Chondrocyte (in vitro differentiated cells): ENCODE measurements at places on chromosomes 5 and 9. TPM values are rescaled to one million over a fixed set of nuclear protein-coding genes. Genes with fewer than 3 reads are reported as not detected.

GRCh38 chr9:110874963-110875674 lies 163.2 kb downstream of the LPAR1 start:
- no peak for DNase-seq

DNA sequence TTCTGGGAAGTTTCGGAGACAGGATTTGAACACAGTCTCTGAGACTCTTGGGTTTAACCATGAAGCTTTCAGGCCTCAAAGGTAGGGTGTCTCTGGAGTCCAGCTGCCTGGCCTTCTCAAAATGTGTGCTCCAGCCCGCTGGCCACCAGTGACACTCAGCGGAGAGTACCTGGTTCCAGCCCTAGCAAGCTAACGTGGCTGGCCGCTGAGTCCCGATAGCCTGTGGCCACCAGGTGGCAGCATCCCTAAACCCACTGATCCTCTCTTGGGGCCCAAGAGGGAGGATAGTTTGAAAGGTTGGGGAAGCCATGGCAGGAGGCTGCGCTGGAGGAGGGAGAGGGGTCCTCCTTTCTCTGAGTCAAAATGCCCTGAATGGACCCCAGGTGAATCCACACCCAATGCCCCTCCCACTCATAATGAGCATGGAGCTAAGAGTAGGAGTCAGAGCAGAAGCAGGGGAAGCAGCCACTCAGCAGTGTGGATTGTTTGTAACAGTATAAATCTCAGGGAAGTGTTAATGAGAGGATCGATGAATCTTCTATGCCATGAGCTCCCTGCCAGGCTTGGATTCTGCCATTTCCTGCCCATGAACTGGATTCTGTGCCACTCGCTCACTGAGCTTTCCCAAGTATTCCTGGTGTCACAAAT lies 5.4 kb upstream of the TIFAB start:
- peak; percentile 53 for DNase-seq

- DNase-seq: no peak
Measured at GRCh38 chr9:70415041-70415440, 584 bp upstream of the KLF9 start.

- no peak for DNase-seq
Measured at GRCh38 chr5:53923961-53924360, 363.5 kb downstream of the NDUFS4 start.

DNA sequence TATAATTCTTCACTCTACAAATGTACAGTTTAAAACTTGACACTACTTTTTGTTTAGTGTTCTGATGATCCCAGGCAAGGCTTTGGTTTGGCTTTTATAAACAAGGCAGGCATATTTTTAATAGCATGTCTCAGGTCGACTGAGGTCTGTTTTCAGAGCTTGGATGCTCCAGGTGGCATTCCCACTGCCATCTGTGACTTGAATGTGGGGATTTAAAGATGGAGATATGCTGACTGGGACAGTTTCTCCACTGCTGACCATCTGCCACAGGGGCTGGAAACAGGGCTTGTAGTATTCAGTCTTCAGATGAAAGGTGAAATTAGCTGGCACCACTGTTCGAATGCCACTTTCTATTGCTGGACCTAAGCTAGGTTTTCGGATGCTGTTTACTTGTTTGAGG lies 1266.2 kb upstream of the CDH18 start:
- no peak for DNase-seq

DNA sequence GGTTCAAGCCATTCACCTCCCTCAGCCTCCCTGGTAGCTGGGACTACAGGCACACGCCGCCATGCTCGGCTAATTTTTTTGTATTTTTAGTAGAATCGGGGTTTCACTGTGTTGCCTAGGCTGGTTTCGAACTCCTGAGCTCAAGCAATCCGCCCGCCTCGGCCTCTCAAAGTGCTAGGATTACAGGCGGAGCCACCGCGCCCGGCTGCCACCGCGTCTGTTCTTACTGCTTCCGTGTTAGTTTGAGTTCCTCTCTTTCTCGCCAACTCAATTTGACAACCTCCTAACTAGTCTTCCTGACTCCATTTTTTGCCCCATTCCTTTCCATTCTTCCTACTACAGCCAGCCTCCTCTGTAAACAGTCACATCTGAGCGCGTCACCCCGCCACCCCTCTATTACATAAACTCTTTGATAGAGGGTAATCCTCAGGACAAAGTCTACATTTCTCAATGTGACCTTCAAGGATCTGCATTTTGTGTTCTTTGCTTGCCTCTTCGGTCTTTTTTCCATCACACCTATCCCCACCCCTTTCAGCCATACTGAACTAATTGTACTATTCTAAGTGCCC lies 88.6 kb upstream of the IL6ST start:
- DNase-seq: no peak

DNA sequence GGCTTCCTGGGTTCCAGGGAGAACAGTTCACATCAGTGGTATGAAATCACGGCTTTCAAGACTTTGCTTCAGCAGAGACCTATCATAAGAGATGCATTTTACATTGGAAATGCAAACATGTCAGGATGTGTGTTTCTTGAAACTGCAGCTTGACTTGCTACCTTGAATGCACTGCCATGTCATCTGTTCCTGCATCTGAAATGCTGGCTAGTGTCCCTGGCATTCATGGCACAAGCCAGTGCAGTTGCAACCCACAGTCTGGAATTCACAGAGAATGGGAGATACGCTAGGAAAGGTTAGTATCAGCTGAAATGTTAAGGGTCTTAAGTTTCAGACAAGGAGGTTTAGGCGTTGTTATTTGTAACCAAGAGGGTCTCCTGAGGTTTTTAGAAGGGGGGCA lies 24.7 kb downstream of the NFIL3 start:
- no peak for DNase-seq

- DNase-seq: no peak
Measured at GRCh38 chr9:2857564-2858198, 13.8 kb upstream of the PUM3 start.

DNA sequence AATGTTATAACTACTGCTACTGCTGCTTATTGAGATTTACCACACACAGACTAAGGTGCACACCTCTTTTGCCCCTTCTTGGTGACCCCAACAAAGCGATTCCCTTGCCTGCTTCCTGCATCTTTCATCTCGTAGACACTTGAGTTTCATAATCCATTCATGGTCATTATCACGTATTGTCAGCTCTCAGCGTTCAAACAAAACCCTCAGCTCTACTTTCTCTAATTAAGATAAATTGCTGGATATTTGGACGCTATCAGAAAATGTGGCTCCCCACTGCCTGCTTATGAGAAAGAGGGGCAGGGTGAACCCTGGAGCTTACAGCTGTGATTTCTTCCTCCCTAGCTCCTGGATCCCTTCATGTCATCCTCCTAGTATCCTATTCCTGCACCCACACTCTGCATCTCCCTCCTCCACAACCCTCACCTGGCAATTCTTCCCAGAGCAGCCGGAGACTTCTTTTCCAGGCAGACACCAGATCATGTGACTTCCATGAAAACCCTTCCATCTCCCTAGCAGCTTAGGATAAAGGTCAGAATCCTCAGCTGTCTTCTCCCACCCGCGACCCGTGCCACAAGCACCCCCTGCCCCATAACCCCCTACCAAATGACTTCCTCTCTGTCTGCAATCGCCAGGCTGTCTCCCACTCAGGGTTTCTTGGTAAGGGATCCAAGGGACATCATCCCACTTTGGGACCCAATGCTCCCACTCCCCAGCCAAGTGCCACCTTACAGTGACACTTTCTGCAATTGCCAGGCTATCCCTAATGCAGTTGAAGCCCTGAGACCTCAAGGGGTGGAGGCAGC lies 146.5 kb downstream of the NSG2 start:
- DNase-seq: no peak

DNA sequence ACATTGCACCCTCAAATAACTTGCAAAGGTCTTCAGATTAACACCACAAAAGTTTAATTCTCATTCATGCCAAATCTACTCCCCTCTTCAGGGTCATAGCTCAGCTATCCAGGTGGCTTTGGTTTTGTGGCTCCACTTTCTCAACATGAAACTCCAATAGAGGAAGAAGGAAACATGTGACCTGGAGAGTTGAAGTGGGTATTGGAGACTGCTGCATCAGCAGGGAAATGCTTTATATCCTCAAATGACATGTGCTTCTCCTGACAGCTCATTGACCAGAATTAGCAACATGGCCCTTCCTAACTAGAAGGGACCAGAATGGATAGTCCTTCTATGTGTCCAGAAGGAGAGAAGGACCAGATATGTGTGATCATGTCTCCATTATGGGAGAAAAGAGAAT lies 73.6 kb downstream of the TLR4 start:
- DNase-seq: no peak

HSD17B3 gene
- total RNA-seq: not detected in 3 replicates

- no peak for DNase-seq
Measured at GRCh38 chr9:12640016-12640587, 53.1 kb upstream of the TYRP1 start.

WDR31 gene
- total RNA-seq: 1.7 to 2.4 TPM (median 1.8 TPM) in 3 replicates

- no peak for DNase-seq
Measured at GRCh38 chr5:74123929-74124328, 497.9 kb downstream of the ARHGEF28 start.

GRCh38 chr9:96489482-96489979 lies 39.6 kb downstream of the HABP4 start:
- no peak for DNase-seq

- no peak for DNase-seq
Measured at GRCh38 chr5:67061511-67061910, 135.1 kb downstream of the CD180 start.

GABRG2 gene
- not detected in 3 replicates for total RNA-seq

GRCh38 chr5:144028636-144029035 lies 141.8 kb downstream of the YIPF5 start:
- no peak for DNase-seq

- DNase-seq: no peak
Measured at GRCh38 chr9:87227456-87227855, 270.2 kb upstream of the DAPK1 start.

DNA sequence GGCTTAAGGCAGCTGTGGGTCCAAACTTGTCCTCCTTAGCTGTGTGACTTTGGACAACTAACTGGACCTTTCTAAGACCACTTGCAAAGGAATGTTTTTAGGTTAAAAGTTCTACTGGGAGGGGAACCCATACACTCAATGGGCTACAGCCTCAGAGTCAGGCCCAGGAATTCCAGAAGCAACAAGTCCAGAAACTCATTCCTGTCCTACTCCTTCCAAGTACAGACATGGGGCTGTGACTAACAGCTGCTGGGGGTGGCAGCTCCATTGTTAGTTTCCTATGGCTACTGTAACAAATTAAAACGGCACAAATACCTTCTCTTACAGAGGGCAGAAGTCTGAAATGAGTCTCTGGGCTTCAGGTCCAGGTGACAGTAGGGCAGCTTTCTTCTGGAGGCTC lies 12.4 kb upstream of the AKNA start:
- DNase-seq: no peak

GRCh38 chr5:180138214-180138975 lies 66.8 kb upstream of the RNF130 start:
- no peak for DNase-seq

MYMK gene
- not detected in 3 replicates for total RNA-seq

FBN2 gene
- total RNA-seq: 303 to 524 TPM (median 311 TPM) in 3 replicates

- DNase-seq: no peak
Measured at GRCh38 chr5:9716838-9717281, 86.7 kb upstream of the TAS2R1 start.

NIPSNAP3A gene
- 33.2 to 39.0 TPM (median 33.9 TPM) in 3 replicates for total RNA-seq

LCN6 gene
- not detected in 3 replicates for total RNA-seq

- no peak for DNase-seq
Measured at GRCh38 chr5:72558383-72558782, 51.2 kb upstream of the ZNF366 start.

DNA sequence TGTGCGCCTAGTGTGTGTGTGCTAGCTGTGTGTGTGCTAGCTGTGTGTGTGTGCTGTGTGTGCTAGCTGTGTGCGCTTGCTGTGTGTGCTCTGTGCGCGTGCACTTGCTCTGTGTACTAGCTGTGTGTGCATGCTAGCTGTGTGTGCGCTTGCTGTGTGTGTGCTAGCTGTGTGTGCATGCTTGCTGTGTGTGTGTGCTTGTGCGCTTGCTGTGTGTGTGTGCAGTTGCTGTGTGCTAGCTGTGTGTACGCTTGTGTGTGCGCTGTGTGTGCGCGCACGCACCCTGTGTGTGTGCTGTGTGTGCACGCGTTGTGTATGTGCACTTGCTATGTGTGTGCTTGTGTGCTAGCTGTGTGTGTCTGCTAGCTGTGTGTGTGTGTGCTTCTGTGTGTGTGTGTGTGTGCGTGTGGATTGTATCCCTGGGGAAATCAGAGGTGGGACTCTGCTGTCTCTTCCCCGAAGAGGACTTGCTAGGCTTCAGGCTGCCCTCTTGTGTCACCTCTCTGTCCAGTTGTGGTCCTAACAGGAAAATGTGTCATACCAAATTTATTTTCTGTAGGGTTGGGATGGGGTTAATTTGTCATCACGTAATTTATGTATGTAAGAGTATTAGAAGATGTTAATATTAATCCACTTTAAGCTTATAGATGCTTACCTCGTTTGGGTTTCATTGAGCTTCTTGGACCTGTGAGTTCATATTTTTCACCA lies 38.9 kb downstream of the TPPP start:
- DNase-seq: peak; percentile 30
